ENCODE measurements at places on chromosomes 1 and 21.

GRCh38 chr1:47587891-47588582, 150.2 kb downstream of the FOXD2 start:
- no peak for DNase-seq

DNA sequence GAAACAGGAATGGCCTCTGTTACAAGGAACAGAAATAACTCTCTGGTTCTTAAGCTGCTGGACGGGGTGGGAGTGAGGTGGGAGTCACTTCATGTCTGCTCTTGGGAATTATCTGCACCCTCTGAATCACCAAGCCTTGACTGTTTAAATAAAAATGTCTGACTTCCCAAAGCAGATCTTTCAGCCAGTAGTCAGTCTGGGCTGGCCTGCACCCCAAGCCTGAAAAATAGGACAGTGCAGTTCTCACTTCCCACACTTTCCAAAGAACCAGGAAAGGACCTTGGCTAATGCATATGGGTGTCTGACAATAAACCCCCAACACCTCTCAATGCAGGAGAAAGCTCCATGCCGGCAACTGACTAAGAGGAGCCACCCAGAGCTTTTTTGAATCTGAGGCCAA, 796 bp downstream of the S100A7 start:
- no peak for DNase-seq

- no peak for DNase-seq
Measured at GRCh38 chr1:226804907-226805759, 65.3 kb upstream of the PSEN2 start.

DNA sequence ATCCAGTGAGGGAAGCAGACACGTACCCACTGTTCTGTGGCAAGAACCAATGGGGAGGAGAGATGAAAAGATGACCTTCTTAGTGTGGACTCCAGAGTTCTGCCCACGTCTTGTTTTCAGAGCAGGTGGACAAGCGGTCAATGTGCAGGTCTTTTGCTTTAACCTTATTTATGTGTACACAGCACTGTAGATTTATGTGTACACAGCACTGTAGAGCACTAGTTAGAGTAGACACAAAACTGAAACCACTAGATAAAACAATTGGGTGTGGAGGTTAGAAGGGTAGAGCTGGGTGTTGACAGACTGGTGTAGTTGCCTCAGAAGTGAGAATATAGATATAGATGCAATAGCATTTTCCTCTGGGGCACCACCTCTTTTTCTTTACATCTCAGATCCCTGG, 150.0 kb downstream of the MAGI3 start:
- no peak for DNase-seq

GRCh38 chr1:210303391-210303790, 25.3 kb upstream of the HHAT start:
- no peak for DNase-seq

DNA sequence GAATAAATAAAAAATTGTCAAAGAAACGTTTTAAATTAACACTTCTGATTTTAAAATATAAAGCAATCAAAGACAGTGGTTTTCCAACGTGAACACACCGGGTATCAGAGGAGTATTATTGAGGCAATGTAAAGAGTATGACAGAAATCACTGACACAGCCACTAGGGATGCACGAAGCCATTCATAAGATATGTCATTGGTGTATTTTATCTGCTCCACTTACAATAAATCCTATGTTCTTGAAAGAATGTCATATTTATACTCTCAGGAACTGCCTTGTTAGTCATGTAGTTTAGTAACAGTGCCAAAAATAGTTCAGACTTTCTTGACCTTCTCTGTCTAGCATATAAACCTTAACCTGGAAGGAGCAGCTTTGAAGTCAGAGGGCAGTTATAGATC, 835.0 kb upstream of the NCAM2 start:
- DNase-seq, result no peak

DNA sequence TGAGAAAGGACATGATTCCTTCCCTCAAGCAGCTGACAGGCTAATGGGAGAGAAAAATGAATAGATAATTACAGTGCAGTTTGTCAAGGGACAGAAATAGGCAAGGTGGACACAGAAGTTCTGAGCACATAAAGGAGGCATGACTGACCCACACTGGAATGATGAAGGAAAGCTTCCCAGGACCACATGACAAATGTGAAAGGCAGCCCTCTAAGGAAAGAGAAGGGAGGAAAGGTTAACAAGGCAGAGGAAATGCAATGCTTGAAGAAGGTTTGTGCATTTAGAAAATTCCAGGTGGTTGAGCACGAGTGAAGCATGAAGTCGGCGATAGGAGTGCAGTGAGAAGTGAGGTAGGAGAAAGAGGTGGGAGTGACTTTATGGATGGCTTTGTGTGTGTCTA, 37.4 kb downstream of the LAMC2 start:
- no peak for DNase-seq

DNA sequence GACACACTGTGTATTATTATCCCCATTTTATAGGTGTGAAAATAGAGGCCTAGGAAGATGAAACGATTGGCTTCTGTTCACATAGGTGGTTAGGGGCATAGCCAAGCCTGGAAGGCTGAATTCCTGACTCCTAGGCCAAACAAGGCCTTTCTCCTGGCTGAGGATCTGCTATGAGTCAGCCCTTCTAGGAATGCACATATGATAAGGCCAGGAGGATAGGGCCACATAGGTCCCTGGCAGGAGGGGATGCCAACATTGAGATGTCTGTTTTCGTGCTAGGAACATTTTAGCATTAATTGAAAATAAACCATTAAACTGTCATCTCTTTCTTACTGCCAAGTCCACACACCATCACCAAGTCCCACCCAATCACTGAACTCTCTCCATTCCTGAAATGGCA, 9.2 kb downstream of the CSMD2 start:
- DNase-seq, result no peak

All from stimulated activated CD4-positive, alpha-beta T cell treated with anti-CD3 and anti-CD28 coated beads, Interleukin-15, amount 100 ng/mL, for 1 hour (primary cell).